Suppressor macrophage treated with lipopolysaccharide for 1 hour (primary cell): ENCODE measurements at places on chromosomes 2 and 18.

- DNase-seq = no peak
Measured at GRCh38 chr2:1082456-1083205, 132.0 kb downstream of the SNTG2 start.

DNA sequence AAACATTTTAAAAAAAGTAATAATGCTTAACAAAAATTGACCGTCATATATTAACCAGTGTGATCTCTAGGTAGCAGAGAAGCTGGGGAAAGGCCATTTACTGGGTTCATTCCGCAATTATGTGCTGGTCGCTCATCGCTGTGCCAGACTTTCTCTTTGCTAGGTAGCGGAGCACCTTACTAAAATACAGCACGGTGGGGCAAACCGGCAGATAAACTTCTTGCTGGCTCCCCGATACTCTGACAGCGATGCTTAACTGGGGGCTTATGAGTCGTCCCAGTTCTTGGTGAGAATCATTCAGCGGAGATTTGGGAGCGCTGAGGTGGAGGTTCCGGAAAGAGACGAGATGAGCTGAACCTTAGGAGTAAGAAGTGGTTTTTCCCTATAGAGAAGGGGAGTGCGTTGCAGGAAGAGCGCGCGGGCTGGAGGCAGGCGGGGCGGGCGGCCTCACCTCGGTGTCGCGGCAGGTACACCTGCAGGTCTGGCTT is 605 bp downstream of the C2orf68 start:
- DNase-seq = peak; percentile 32

- DNase-seq = no peak
Measured at GRCh38 chr18:6441200-6441599, 26.5 kb upstream of the L3MBTL4 start.

DNA sequence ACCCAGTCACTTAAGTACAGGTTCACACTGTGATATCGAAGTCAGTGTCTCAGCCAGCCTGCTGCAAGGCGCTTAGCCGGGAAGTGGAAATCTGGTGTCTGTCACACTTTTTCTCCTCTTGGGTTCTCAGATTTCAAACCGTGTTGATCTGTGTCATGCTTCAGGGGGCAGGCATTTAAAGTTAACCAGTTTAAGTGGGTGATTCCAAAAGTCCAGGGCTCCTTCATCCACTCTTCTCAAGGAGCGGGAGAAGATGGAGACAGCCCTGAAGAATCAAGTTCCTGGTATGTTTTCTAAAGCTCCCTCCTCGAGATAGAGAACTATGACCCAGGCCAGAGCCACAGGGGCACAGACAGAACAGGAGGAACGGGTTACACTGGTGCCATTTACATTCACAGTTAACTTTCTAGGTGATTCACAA is 331.7 kb downstream of the GBX2 start:
- no peak for DNase-seq

DNA sequence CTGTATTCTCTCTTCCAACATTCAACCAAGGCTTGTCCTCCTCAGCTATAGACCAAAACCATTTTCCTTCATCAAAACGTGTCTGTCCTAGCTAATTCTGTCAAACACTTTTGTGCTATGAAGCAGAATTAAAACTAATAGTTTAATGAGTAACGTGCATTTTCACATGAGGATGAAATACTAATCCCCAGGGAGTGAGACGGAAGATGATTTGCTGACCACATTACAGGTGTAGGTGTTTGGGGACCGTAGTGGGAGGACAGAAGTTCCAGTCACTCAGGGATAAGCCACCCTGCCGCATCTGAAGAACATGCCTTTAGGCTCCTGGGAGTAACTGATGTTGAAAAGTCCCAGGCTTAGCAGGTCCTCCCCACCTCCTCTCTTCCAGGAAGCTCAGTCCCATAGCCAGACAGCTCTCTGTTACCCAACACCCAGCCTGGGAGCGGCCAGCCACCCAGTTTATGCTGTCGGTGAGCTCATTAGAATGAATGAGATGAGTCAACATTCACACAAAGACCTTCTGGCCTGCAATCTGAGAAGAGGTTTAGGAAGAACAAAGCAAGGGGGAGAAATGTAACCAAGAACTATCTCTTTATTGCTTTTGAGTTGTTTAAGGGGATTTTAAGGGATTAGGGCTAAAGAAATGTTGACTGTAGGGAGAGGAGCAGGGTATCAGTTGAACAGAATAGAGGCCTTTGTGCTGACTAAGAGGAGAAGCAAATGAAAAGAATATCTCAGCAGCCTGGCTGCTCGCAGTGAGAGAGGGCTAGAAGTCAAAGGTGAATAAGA is 122.5 kb downstream of the FOXI3 start:
- peak; percentile 4 for DNase-seq

DNA sequence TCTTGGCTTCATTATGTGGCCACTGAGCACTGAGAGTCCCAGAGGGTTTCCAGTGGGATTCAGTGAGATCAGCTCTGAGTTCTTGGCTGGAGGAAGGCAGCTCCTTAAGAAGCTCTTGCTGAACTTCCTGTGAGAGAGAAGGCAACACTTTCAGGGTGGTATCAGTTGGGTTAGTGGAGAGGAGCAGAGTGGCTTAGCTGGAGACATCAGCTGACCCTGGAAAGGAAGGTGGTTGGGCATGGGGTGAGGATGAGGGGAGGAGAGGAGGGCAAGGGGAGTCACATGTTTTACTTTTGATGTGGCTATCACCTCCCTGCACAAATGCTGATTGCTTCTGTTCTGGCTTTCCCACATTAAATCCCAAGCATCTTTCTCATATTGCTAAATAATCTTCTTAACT is 95.1 kb downstream of the ACOXL start:
- no peak for DNase-seq

DNA sequence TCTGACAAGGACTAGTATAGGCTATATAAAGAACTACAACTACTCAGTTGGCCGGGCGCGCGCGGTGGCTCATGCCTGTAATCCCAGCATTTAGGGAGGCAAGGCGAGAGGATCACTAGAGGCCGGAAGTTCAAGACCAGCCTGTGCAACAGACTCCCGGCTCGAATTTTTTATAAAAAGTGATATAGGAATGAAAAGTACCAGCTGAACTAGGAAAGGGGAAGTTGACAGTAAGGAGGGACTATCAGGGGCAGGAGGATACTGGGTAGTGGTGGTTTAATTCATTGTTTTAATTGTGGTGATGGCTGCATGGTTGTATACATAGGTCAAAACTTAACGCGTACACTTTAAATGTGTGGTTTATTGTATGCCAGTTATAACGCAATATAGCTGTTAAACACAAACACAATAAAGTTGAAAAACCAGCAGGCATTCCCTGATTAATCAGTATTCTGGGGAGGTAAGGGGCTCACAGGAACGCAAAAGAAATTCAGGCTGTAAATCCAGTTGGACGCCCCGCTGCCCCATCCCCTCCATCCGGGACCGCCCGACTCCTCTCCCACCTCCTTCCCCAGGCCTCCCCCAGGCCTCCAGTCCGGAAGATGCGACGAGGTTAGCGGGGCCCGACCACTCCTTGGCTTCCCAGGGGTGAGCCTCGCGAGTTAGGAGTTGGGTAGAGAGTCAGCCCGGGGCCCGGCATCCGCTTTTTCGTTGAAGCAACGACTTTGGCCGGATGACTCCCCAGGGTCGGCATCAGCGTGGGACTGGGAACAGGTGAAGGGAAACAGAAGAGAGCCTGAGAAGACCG is 746 bp upstream of the POLR1B start:
- DNase-seq = peak; percentile 85
